ENCODE measurements at places on chromosomes 11 and 22.

DNA sequence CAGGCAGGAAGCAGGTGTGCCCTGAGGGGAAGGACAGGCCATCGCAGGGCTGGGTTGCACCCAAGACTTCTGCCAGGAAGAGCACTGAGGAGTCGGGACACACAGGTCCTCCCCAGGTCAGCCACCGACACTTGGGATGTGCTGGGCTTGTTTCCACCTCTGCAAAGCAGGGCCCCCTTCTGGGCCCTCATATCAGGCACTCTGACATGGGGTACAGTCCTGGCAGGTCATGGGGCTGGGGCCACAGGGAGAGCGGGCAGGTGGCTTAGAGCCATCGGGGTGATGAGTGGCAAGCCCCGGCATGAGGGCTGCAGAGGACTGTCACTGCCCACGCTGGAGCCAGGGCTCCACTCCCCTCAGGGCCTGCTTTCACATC is 7.9 kb upstream of the ADORA2A start:
- DNase-seq = no peak

DNA sequence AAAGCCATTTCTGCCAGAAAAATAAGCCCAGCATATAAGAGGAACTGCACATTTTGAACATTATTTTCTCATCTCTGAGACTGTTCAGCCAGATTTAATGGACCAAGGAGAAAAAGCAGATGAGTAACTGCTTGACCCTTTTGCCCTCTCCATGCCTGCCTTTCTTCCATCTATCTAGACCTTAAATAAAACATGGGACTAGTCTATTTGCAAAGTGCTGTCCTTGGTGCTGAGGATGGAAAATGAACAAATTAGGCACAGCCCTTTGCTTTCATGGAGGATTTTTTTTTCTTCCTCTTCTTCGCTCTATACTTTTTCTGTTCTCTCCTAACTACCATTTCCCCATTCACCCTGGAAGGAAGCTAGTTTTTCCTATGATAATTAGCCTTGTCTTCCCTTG is 361.3 kb downstream of the GRM5 start:
- DNase-seq = no peak

- DNase-seq = no peak
These were observed 21.3 kb downstream of the SYN3 start for GRCh38 chr22:33036881-33037280.

DNA sequence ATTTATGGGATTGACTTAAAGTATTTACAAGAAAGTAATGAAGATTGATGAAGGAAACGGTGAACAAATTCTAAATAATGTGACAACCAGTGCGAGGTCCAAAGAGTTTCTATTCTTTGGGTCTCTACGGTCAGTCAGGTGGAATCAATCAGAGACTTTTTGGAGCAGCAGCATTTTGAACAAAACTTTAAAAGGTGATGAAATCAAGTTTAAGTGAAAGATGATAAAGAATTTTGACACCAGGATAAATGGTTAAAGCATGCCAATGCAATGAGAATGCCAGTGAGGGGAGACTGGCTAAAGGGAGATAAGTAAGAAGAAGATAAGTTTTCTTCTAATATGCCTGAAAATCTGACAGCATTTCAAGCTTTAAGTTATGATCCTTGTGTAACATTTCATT is 67.9 kb downstream of the DCUN1D5 start:
- DNase-seq = no peak

DNA sequence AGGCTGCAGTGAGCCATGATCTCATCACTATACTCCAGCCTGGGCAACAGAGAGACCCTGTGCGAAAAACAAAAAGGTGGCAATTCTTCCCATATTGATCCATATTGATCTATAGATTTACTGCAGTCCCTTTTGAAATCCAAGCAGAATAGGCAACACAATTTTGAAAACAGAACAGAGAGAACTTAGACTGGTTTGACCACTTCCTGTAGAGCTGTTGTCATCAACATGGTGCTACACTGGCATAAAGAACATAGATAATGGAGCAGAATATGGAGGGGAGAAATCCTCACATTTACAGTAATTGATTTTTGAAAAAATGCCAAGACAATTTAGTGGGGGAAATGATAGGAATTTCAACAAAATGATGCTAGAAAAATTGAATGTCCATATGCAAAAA is 34.1 kb downstream of the GRK3 start:
- no peak for DNase-seq

GRCh38 chr11:58774164-58774593 is 42.4 kb upstream of the GLYAT start:
- DNase-seq = no peak

DNA sequence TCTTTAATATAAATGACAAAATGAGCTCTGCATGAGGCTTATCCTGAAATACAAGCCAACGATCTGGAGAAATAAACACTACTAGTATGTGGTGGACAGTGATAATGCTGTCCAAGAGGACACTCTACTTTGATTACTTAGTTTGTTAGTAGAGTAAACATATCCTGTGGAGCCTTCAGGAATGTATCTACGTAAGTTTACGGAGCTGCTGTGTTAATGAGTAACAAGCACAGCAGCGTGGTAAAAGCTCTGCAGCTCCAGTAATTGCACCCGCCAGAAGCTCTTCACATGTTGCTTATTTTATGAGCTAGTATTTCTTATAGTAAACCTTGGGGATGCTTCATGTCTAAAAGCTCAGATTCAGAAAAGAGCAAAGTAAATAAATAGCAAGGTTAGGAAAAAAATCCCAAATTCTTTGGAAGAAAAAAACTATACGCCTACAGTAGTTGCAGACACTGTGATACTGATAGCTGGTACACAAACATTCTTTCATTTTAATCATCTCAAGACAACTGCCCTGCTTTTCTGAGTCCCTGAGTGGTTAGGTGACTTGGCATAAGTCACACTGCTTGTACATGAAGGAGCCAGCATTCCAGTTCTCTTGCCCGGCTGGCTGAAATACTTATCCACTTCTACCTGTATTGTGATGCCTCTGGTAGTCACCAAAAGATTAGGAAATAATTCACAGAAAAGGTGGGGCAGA is 32.7 kb upstream of the CCDC34 start:
- no peak for DNase-seq

GRCh38 chr11:2202071-2202899 is 30.7 kb upstream of the TH start:
- no peak for DNase-seq

DNA sequence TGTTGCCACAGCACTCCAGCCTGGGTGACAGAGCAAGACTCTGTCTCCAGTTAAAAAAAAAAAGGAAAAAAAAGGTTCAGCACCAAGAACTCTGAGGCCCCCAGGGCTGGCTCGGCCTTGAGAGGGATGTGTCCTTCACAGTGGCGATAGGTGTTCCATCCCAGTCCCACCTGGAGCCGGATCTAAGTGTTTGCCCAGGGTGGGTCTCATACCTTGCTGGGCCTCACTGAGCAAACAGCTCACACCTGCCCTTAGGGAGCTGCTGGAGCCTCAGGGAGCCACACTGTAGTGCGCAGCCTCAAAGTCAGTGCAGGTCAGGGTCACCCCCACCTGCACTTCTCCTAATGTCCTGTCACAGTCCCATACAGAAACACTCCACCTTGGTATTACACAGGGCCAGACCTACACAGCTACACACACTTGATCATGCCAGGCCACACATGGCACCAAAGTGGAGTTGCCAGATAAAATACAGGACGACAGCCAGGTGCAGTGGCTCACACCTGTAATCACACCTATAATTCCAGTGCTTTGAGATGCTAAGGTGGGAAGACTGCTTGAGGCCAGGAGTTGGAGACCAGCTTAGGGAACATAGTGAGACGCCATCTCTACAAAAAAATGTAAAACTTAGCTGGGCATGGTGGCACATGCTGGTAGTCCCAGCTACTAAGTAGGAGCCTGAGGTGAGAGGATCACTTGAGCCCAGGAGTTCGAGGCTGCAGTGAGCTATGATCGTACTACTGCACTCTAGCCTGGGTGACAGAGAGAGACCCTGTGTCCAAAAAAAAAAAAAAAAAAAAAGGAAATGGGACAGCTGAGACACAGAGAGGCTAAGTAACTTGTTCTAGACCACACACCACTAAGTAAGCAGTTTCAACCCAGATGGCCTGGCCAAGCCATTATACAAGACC is 7.3 kb downstream of the STARD10 start:
- DNase-seq = no peak

DNA sequence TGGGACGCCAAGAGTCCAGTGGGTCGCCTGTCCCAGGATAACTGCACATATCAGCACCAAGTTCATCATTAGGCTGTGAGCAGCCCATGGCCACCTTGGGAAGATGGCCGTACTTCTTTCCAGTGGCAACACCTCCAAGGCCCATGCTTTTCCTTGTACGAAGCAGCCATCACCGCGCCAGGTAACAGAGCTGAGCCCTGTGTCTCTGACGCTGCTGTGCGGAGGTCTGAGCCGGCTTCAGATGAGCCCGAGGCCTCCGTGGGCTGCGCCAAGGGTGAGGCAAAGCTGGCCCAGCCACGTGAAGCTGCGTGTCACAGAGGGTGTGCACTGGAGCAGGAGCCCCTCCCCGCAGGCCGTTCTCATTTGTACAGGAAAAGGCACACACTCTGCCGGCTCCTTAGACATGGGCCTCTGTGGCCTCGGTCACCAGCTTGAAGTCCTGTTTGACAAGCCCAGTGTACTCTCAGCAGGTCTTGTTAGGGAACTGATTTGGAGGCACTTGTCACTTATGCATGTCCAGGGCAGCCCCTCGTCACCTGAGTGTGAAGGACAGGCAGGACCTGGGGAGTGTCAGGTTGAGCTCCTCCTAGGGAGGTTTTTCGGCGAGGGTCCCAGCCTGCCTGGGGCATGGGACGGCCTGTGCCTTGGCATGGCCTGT is 401.5 kb downstream of the TBC1D22A start:
- no peak for DNase-seq

DNA sequence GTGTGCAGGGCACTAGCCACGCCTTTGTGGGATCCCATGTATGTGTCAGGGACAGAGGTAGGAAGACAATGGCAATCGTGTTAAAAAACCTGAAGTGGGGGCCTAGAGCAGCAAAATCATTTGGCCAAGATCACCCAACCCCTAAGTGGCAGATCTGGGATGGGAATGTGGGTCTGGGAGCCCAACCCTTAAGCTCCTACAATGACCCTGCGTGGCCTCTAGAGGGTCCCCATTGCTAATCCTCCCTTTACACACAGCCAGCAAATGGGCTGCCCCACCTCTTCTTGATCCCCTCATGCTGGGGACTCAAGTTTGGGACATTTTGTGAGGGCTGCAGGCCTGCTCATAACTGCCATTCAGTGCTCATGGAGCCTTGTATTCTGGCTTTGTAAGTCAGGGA is 73.2 kb upstream of the SUSD2 start:
- DNase-seq = no peak

DNA sequence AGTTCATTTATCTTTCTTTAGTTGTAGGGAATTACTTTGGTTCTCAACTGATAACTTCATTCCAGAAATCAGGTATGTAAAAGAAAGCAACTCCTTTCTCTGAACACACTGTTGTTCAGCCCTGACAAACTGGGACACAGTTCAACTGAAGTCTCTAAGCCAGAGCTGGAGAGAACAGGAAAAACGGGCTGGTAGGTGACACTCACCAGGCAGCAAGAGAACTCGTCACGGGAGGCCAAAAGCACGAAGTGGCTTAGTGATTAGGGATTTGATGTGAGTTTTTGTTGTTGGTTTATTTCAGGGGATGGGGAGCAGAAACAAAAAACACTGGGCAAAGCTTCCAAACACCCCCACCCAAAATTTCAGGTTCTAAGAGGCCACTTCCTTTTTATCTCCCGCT is 54.1 kb downstream of the MYH9 start:
- DNase-seq = no peak

DNA sequence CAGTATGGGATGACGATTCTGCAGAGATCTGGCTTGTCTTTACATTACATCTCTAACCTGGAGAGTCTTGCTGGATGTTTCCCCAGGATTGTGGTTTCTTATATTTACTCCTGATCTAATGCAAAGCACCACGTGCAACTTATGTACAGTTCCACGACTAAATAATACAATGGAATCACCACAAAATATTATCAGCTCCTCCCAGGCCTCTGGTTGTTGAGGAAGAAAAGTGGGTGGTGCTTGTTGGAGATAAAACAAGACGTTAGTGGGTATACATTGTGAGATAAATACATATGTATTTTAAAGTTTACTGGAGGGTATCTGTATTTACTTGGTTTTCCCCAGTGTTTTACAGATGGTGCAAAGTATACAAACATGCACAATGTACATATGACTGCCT is 569.7 kb downstream of the NTM start:
- DNase-seq = no peak

DNA sequence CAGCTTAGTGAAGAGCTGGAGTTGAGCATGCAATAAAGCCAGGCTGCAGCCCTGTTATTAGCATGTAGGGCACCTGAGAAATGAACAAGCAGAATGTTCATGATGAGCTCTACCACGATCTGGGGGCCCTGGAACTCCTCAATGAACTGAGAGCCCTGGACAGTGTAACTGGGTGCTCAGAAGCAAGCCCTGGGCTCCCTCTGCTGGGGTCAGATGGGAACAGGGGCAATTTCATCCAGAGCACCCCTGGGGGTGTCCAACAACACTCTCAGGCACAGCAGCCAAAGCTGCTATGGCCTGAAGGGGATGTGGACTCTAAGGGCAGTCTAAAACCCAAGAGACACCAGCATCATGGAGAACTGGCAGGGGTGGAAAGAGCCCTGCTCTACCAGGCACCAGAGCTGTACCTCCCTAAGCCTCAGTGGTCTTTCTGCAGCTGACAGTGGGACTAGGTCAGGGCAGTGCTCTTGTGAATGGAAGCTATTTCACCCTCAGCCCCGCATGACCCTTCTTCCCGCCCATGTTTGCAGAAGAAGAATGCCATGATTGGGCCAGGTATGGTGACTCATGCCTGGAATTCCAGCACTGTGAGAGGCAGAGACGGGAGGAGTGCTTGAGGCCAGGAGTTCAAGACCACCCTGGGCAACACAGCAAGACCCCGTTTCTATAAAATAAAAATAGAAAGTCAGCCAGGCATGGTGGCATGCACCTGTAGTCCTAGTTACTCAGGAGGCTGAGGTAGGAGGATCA is 28.9 kb downstream of the THOC5 start:
- DNase-seq = no peak

DNA sequence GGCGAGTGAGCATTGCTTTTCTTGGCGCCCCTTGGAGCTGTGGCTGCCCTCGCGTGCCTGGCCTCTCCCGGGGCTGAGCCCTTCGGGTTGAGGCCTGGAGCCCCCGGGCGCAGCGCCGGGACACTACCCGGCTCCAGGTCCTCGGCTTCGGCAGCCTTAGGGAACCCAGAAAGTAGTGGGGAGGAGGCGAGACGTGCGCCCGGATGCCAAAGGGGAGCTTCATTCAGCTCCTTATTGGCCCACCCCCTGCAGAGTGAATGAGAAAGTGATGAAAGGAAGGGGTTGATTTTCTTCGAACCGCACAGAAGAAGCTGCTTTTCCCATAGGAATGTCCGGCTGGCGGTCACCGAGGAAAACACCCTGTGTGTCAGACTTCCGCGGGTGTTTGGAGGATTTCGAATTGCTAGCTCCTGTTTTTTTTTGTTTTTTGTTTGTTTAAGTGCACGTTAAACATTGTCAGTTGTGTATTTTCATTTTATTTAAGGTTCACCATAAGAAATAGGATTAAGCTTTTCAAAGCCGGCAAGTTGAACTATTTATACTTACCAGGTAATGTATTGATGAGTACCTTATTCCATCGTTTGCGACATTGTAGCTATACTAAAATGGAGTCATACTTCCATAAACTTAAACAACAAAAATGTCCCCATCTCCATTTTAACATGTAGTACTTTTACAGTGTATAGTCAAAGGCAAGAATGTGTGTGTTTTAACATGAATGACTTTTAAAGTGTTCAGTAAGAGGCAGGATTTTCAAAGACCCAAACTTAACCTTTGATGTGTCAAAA is 841 bp upstream of the EIF4G2 start:
- DNase-seq = peak; percentile 13

GRCh38 chr11:110735455-110736170 is 23.4 kb upstream of the ARHGAP20 start:
- DNase-seq = no peak

Measured in stimulated activated CD8-positive, alpha-beta memory T cell treated with anti-CD3 and anti-CD28 coated beads, Interleukin-7, amount 100 ng/mL, for 1 hour (primary cell).